G401 (cell line): ENCODE measurements at places on chromosomes 1 and 21. TPM values are rescaled to one million over a fixed set of nuclear protein-coding genes. Genes with fewer than 3 reads are reported as not detected.

Gene VSIG8
- total RNA-seq, result not detected in 2 replicates

Gene NBPF1
- total RNA-seq, result 10.3 and 27.6 TPM in 2 replicates

Gene NGF
- 1.4 TPM in 1 of 2 replicates, not detected in the other for total RNA-seq

Gene TNFRSF9
- total RNA-seq, result 0.14 TPM in 1 of 2 replicates, not detected in the other

Gene HEYL
- total RNA-seq, result 0.07 and 1.2 TPM in 2 replicates
